ENCODE measurements at places on chromosomes 3 and 15.

DNA sequence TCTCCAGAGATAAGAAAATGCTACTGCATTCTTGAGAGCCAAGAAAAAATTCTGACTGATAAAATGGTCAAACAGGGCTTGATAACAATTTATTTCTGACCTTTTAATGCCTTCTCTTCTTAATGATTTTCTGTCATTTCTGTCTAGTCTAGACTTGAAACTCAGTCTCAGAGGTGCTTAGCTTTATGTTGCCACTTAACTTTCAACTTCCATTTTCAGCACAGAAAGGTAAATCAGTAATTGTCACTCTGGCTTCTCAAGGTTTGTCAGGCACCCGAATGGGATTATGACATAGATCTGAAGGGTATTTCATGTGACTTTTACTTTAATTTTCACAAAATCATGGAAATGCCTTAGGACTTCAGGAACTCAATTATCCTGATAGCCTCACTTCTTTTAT lies 155.4 kb upstream of the GBE1 start:
- no peak for DNase-seq

- no peak for DNase-seq
Measured at GRCh38 chr15:51726302-51727073, 11.0 kb downstream of the LYSMD2 start.

GRCh38 chr3:94036909-94037507 lies 8.6 kb upstream of the STX19 start:
- DNase-seq = no peak

DNA sequence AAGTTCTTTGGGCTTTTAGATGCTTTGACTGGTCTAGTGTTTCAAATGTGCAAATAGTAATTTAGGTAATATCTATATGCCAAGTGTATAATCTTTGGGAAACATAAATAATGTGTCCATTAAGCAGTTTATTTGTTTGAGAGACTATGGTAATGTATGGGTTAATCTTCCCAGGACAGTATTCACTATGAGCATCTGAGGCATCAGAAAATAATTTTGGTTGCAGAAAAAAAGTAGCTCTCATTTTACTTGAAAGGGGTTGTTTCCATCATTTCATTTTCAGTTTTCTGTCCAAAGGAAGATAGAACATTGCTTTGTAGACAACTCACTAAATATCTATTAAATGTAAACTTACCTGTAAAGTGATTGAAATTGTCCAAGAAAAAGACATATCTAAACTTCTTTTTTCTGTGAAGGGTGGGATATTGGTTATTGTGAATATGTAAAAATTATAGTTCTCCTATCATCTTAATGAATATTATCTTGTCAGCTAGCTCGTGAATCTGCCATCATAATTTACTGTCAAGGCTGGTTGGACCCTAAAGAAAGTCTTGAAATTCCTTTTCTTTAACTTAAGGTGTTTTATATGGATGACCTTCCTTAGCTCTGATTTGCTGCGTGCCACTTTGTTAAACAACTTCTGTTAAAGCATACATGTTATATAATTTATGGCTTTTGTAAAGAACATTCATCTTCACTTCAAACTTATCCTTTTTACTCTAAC lies 108.8 kb downstream of the EPHA3 start:
- no peak for DNase-seq

All from progenitor cell of endocrine pancreas (in vitro differentiated cells).